ENCODE measurements at places on chromosomes 1 and 21. TPM values are rescaled to one million over a fixed set of nuclear protein-coding genes. Genes with fewer than 3 reads are reported as not detected.

- DNase-seq = no peak
Measured at GRCh38 chr1:182617734-182618351, 13.7 kb upstream of the RGS16 start.

DNA sequence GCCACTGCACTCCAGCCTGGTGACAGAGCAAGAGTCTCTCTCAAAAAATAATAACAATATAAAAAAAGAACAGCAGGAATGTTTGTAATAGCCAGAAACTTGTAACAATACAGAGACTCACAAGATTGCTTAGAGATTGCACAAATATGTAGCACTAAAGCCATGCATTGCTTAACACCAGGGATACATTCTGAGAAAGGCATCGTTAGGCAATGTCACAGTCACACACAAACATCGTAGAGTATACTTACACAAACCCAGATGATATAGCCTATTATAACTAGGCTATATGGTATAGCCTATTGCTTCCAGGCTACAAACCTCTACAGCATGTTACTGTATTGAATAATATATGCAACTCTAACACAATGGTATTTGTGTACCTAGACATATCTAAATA lies 45.3 kb downstream of the GPATCH2 start:
- no peak for DNase-seq

GRCh38 chr1:229271448-229272159 lies 693 bp downstream of the RAB4A start:
- peak; percentile 59 for DNase-seq

- DNase-seq = no peak
Measured at GRCh38 chr1:171972846-171973245, 131.5 kb downstream of the DNM3 start.

GRCh38 chr1:230065571-230065970 lies 1.5 kb upstream of the GALNT2 start:
- DNase-seq = no peak

DNA sequence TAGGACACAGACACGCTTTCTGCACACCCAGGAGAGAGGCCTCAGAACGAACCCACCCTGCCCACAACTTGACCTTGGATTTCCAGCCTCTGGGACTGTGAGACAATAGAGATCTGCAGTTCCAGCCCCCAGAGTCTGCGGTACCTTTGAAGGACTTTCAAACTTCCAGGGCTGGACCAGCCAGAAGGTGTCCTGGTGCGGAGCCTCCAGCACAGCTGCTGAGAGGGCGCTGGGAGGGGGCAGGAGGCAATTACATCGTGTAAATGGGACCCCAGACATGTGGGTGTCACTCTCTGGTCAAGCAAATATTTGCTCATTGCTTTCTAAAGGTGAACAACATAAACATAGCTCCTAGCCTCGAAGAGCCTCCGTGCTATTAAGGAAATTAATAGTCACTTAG lies 58.7 kb upstream of the ACTRT2 start:
- no peak for DNase-seq

GRCh38 chr21:46182548-46183336 lies 1.5 kb downstream of the SPATC1L start:
- peak; percentile 8 for DNase-seq

DNA sequence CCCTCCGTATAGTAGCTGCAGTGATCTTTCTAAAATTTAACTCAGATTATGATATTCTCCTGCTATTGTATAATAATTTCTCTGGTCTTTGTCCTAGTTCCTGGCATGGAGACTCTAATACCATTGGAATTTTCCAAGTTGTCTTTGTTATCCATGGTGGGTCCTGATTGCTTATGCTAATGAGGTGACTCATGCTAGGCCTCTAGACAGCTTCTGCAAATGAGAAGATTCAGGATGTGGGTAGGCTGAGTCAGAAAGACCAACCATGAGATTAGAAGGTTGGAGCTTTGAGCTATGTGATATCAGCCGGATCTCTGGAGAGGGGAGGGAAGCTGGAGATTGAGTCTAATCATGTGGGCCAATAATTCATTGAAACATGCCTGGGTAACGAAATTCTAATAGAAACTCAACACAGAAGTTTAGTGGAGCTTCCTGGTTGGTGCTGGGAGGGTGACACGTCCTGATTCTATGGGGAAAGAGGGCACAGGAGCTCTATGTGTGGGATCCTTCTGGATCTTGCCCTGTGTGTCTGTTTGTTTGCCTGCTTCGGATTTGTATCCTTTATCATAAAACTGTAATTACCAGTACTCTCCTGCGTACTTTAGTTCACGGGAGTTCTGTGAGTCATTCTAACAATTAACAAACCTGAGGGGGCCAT lies 73.2 kb upstream of the CNIH3 start:
- DNase-seq = peak; percentile 61

- DNase-seq = no peak
Measured at GRCh38 chr1:119314001-119314796, 54.4 kb upstream of the HAO2 start.

GRCh38 chr1:94425821-94426484 lies 7.8 kb downstream of the ABCD3 start:
- DNase-seq = no peak

DNA sequence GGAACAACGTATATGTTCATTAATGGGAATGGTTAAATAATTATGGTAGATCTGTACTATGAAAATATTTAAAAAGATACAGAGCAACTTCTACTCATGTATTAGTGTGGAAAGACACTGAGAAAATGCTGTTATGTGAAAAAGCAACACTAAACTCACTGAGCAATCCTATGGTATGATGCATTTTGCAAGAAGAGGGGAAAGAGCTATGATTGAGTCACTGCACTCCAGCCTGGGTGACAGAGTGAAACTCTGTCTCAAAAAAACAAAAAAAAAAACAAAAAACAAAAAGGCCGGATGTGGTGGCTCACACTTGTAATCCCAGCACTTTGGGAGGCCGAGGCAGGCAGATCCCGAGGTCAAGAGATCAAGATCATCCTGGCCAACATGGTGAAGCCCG lies 44.4 kb downstream of the ATP5PO start:
- DNase-seq = no peak

DNA sequence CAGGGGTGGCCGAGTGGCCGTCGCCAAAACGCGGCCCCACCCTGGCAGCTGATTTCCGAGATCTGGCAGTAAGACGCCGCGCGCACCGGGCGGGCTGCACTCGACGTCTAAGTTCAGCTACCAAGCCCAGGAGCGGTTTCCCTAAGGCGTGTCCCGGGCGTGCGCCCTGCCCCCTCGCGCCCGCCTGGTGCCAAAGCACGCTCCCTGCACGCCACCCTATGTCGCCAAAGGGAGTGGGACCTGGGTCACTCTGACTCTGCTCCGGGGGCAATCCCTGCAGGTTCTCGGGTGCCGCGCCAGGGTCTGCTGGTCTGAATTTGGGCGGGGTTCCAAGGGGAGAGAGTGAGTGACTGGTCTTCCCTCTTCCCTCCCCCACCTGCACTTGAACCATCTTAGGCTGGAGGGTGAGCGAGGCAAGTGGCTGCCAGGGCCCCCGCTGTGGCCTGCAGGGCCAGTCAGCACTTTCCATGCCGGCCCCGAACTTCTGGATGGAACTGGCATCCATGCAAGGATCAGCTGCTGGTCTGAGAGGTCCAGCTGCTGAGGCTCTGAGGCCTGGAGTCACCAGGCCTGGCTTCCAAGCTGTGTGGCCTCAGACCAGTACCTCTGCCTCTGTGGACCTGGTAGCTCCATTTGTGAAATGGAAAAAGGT lies at the start of gene LRRC38:
Gene LRRC38 (minus strand): TSS at position 109 of the 652 bp plus-strand sequence. CDS start 410 bp downstream, outside the sequence.
- peak; percentile 51 for DNase-seq

GRCh38 chr1:227140376-227140775 lies 177.9 kb downstream of the CDC42BPA start:
- DNase-seq = no peak

- peak; percentile 75 for DNase-seq
Measured at GRCh38 chr1:3417934-3418333, 36.5 kb upstream of the ARHGEF16 start.

GRCh38 chr1:200392625-200393185 lies 17.1 kb downstream of the ZNF281 start:
- DNase-seq = no peak

DNA sequence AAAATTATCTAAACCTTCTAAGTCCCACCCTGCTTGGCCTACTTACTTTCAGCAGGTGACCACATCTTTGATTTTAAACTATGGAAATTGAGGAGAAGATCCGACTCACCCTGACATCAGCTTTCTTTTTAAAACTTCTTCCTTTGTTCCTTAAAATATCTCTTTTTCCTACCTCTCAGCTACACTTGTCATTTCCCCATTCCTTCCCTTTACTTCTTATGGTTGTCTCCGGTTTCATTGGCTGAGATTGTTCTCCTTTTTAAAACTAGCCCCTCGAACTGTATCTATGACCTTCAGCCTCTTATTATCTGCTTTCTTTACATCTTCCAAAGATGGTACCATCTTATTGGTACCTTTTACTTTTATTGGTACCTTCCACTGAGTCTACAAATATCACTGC lies 87.8 kb upstream of the NRIP1 start:
- DNase-seq = no peak

DNA sequence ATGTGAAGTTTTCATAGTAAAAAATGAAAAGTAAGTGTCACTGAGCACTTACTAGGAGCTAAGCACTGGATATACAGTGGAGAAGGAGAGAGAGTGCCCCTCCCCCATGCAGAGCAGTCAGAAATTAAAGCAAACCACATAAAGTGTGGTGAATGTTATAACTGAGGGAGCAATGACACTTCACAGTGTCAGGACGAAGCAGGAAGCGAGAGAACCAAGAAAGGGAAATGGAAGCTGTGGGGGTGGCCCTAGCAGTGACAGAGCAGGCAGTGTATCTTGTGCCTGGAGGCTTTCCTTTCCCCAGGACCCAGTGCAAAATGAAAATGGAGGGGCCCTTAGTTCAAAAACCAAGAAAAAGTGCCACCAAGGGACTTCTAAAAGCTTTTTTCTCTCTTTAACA lies 21.5 kb upstream of the RCAN3 start:
- DNase-seq = no peak

DNA sequence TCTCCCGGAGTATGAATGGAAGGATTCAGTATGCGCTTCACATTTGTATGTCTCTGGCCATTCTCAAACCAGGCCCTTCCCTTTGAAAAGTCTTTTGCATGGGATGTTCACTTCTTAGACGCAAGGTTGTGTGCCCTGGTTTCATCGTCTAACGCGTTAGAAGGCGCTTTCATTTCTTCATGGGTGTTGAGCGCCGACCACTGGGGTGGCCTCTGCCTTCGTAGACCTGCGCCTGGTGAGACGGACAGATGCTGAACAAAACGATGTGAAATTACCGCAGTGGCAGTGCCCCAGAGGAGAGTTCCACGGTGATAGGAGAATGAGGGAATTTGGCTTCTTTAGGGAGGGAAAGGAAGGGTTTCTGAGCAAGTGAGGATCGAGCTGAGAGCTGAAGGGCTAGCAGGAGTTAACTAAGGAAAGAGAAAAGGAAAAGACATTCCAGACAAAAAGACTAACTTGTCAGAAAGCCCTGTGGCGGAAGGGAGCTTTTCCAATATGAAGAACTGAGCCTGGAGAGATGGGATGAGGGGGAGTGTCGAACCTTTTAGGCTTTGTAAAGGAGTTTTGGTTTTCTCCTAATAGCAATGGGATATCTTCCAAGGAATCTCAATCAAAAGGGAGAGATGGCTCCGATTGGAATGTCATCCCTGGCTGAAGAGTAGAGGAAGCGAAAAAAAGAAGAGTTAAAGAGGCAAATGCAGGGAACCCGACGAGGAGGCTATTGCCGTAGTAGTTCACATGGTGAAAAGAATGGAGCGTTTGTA lies 951 bp downstream of the GGPS1 start:
- peak; percentile 64 for DNase-seq

- no peak for DNase-seq
Measured at GRCh38 chr1:111778541-111779051, 22.9 kb downstream of the DDX20 start.

DNA sequence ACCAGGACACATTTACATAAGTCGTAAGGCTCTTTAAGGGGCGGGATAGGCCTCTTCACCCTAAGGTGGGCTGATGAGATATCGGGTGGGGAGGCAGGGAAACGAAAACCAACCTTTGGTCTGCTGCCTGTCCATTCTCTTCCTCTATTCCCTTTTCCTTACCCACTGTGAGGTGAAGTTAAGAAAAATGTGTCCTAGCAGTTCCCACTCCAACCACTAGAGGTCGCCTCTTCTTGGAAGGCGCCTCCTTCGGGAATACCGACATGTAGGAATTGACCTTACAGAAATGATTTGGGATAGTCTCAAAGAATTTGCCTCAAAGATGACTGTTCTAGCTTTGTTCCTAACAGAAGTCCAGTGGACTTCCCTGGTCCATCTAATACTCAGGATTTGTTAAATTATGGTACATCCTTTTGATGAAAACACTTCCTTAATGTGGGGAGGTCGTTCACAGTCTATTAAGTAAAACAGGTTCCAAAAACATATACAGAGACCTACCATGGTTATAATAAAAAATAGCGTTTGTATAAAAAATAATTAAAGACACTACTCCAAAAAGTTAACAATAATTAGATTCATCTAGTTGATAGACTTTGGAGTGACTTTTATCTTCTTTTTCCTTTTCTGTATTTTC lies 14.1 kb downstream of the AZIN2 start:
- DNase-seq = peak; percentile 78

DNA sequence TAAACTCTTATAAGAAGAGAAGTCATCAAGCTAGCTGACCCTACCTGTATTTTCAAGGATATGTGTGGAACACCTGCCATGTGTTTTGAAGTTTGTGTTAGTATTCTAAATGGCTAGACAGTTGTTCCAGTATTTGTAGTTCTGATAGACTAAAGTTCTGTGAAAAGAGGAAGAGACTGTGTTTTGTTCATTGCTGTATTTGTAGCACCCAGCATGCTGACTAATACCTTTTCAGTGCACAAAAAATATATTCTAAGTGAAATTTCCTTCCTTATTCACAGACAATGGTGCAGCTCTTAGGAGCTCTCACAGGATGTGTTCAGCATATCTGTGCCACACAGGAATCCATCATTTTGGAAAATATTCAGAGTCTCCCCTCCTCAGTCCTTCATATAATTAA lies 8.2 kb upstream of the METTL18 start:
- DNase-seq = no peak

Gene NBPF4
- not detected for polyA plus RNA-seq

Gene TSPAN1
- 69.8 TPM for polyA plus RNA-seq

Gene CLDN14
- 2.2 TPM for polyA plus RNA-seq

Gene DIO1
- 24.2 TPM for polyA plus RNA-seq

Gene LCE1D
- not detected for polyA plus RNA-seq

Gene FYB2
- polyA plus RNA-seq = 21.0 TPM

Gene DNAJC28
- 1.2 TPM for polyA plus RNA-seq

Gene PODN
- polyA plus RNA-seq = 4.9 TPM

Gene ENAH
- 46.3 TPM for polyA plus RNA-seq

Gene SPRR2A
- not detected for polyA plus RNA-seq

Gene ILDR2
- 0.28 TPM for polyA plus RNA-seq

Gene FALEC
- 0.39 TPM for polyA plus RNA-seq

Gene COL8A2
- polyA plus RNA-seq = 59.4 TPM

Gene CD2
- polyA plus RNA-seq = 0.08 TPM

Gene NGF
- polyA plus RNA-seq = 0.60 TPM

Gene SDC3
- polyA plus RNA-seq = 51.0 TPM

Gene FCAMR
- not detected for polyA plus RNA-seq

Gene GNAI3
- 8.1 TPM for polyA plus RNA-seq

Gene SPEN
- 22.7 TPM for polyA plus RNA-seq

Gene MAGOH
- 26.7 TPM for polyA plus RNA-seq
